ENCODE measurements at places on chromosomes 1 and 21. TPM values are rescaled to one million over a fixed set of nuclear protein-coding genes. Genes with fewer than 3 reads are reported as not detected.

Gene SUSD4
- not detected for polyA plus RNA-seq

Gene TMEM61
- not detected for polyA plus RNA-seq

Gene TIE1
- 50.9 TPM for polyA plus RNA-seq

- DNase-seq, result no peak
These were observed 26.5 kb downstream of the NFYC start for GRCh38 chr1:40717955-40718354.

- DNase-seq, result no peak
These were observed 116.1 kb upstream of the LMO4 start for GRCh38 chr1:87212431-87213134.

DNA sequence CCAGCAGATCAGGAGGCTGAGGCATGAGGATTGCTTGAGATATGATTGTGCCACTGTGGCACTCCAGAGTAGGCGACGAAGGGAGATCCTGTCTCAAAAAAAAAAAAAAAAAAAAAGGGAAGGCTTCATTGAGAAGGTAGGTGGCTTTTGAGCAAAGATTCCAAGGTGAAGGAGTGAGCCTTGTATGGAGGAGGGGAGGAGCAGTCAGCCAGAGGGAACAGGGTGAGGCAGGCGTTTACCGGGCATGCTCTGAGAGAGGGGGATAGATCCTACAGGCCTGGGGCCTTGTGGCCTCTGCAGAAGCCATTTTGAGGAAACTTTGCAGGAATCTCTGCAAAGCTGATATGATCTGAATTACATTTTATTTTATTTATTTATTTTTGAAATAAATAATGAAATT, 5.1 kb upstream of the HDAC1 start:
- no peak for DNase-seq

- no peak for DNase-seq
These were observed 5.3 kb downstream of the CLCA2 start for GRCh38 chr1:86429122-86429725.

DNA sequence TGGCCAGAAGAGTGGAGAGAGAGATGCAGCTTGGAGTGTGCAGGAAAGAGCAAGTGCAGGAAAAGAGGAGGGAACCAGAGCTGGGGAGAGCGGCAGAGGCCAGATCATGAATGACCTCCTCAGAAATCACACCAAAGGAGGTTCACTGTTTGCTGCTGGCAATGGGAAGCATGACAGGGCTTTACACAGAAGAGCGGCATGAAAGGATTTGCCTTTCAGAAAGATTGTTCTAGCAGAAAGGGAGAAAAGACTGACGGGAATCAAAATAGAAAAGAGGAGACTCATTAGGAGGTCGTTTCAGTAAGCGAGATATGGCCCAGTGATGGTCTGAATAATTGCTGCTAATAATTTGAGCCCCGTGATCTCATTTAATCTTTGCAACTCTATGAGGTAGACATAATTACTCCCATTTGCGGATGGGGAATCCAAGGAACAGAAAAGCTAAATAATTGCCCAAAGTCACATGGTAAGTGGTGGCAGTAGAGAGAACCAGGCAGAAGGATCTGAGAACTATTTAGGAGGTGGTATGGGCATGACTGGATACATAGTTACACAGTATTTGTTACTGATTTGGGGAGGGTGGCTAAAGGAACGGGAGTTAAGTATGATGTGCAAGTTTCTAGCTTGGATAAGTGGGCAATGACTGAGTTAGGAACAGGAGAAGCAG, 12.5 kb upstream of the HNRNPR start:
- DNase-seq, result no peak

DNA sequence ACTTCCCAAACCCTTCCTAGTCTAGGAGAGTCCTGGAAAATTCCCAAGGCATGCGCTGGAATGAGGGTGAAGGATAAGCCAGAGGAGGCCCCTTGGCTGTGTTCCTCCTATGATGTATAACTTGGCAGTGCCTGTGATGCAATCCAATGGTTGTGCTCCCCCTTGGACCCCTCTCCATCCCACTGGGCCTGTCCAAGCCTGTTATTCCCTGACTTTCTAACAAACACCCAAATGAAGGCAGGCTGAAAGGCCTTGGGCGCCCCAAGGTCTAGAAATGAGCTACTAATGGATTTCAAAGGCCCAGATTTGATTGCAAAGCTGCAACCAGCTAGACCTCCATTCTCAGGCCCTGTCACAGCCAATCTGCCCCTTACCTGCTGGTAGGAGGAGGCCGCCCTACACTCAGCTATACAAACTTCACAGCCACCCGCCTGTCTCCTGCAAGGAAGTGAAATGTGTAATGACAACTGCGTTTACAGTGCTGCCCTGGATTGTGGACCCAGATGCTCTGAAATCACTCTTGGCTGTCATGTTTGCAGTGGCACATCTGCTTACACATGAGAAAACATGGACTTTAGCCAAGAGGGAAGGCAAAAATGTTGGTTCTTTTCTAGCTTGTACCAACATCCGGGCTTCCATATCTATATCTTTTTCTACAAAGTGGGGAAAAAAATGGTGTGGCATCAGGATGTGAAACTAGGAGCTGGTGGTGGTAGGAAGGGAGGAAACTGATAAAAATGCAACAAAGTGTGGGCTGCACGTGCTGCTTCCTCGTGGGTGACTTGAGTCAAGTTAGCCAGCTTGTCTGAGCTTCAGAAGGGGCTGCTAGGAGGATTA, 130.4 kb downstream of the TRABD2B start:
- DNase-seq, result no peak

GRCh38 chr1:20207546-20207945, 21.2 kb upstream of the PLA2G2C start:
- no peak for DNase-seq

DNA sequence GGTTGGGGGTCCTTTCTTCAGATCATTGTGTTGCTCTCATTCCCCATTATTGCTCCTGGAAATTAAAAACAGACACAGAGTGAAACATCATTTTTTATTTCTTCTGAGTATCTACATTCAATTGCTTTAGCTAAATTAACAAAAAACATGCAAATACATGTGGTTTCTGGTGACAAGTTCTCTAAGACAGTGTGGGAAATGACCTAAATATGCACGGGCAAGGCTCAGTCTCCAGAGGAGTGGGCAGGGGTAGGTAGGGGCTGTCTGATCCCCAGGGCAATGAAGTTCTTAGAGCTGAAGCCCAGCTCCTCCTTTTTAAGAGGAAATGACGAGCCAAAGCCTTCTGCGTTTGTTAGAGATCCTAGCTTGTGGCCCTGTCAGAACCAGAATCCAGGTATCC, 4.5 kb downstream of the LEFTY2 start:
- no peak for DNase-seq

DNA sequence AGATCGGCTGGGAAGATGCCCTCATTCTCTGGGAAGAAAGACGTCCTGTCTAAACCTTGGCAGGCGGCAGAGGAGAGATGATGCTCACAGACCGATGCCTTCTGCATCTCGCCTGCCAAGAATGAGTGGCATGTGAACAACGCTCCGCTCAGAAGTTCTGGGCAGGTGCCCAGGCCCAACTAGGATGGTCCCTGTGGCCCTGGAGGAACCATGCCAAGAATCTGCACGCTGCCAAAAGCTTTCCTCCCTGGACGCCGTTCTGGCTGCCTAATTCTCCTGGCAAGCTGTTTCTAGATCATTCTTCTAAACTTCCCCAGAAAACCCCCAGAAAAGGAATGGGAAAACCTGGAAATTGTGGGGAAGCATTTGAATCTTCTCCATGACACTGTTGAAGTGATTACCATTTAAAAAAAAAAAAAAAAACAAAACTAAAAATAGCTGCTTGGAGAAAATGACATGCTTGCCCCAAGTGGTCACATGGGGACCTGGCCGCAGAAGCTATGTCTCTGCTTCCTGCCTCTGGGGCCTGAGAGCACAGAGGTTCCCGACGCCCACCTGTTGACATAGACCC, 440.9 kb downstream of the PRDM2 start:
- peak; percentile 68 for DNase-seq
